ENCODE measurements at places on chromosomes 1 and 21.

DNA sequence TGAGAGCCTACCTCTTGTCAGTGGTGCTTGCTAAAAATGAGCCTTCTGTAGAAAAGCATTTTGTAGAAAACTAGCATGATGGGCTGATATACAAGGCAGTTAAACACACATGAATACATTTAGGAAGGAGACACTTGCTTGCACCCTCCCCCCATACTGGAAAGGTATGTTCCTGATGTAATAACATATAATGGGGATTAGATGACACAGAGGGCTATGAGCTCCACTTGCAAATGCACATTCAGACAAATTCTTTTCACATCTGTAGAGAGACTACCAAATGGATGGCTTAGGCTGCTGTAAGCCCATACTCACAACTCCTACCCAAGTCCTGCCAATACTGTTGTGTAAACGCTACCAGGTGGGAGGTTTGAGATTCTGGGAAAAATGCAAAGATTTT is 634.0 kb downstream of the SMYD3 start:
- no peak for DNase-seq

GRCh38 chr1:205048382-205048781 is 5.4 kb downstream of the CNTN2 start:
- no peak for DNase-seq

DNA sequence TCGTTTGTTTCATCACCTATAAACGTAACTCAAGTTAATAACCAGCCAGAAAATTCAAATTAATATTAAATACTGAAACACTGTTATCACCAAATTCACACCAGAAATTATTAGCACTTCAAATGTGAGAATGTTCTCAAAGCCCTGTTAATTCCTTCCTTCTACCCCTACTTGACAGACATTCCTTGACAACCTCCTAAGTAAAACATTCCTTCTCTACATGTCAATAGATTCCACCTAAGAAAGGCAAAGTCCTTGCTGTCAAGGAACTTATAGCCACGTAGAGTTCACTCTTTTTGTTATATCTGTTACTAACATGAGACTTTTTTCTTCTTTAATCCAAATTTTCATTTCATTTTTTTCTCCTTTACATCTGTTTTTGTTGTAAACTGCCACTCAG is 441.5 kb downstream of the SMYD3 start:
- no peak for DNase-seq

DNA sequence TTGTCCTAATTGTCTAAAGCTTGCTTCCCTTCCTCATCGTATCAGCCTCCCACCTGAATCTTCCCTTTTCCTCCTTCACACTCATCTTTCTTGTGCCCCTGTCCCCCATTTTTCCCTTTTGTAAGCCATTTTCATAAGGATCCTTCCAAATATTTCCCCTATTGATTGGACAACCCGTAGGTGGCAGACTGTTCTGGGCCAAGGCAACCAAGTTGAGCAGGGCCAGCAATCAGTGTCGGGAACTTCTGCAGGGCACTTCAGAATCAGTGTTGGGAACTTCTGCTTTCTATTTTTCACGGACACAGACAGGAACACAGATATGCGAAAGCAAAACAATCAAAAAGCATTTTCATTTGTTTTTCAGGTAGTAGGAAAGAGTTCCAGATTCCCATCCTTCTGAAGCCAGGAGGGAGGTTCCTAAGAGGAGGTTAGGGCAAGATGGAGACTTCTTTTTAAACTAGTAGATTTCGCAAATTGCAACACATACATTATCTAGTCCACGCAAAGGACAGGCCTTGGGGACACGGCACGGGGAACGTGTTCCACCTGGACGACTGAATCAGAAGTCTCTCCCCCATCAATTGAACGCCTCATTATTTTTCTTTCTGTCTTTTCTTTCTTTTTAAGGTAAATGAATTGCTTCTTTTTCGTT is 691 bp upstream of the MPZL1 start:
- no peak for DNase-seq

DNA sequence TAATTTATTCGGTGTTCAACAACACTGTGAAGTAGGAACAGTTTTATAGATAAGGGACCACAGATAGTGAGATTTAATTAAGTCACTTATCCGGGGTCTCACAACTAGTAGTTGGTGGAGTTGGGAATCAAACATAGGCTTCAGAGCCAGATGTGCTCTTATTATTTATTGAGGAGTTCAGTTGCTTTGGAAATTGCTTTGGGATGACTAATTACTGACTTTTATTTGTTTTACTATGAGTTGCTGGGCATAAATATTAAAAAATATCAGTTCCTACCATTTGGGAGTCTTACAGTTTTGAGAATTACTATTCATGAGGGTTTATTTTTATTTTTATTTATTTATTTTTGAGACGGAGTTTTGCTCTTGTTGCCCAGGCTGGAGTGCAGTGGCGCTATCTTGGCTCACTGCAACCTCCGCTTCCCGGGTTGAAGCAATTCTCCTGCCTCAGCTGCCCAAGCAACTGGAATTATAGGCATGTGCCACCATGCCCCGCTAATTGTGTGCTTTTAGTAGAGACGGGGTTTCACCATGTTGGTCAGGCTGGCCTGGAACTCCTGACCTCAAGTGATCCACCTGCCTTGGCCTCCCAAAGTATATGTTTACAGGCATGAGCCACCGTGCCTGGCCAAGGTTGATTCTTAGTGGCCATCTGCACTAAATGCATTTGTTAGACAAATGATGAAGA is 27.7 kb downstream of the THRAP3 start:
- no peak for DNase-seq

GRCh38 chr1:161973924-161974845 is 49.5 kb downstream of the OLFML2B start:
- peak; percentile 19 for DNase-seq

DNA sequence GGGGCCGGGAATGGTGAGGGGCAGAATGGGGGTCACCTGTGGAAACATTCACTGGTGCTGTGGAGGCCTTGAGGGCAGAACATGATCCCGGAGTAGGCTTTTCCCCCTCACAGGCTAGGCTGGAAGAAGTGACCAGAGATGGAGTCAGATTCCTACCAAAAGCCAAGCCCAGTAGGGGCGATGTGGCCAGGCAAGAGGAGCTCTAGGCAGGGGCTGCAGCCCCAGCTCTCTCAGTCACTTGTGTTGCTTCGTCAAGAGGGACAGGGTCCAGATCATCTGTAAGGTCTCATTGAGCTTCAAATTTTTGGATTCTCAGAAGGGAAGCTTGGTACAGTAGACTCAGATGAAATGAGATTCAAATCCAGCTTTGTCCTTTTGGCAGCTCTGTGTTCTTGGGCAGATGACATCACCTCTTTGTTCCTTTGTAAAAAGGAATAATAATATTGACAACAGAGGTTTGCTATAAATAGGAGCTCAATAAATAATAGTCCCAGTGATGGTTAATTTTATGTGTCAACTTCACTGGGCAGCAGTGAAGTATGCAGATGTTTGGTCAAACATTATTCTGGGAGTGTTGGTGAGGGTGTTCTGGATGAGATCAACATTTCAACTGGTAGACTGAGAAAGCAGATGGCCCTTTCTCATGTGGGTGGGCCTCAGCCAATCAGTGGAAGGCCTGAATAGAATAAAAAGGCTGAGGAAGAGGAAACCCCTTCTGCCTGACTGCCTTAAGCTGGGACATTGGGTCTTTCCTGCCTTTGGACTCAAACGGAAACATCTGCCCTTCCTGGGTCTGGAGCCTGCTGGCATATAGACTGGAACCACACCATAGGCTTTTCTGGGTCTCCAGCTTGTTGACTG is 324.7 kb upstream of the USP24 start:
- no peak for DNase-seq

- DNase-seq = no peak
Measured at GRCh38 chr21:9763306-9763705, 758.1 kb upstream of the TPTE start.

DNA sequence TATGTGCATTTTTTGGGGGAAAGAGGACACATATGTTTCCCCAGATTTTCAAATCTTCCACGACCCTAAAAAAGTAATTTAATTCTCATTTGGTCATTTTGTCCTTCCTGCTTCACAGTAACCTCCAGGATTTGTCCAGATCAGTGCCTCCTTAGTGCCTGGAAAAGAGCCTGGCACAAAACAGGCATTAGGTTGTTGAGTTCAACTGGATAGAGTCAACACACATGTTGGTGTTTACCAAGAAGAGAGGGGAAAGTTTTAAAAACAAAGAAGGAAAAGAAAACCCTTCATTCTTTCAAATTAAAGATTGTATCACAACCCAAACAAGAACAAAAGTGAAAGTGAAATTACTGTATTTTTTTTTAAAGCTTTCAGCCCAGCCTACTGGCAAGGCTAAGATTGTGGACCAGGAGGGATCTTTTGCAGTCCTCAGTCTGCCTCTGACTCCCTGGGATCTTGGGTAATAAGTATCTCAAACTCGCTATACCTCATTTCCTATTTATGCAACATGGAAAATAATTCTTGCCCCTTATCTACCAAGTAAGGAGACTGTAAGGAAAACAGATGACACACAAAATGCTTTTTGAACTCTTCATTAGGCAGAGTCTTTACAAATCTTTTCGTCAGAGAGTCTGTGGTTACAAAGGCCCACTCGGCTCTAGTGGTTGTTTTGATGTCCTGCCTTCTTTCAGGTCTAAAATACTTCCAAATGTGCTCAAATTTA is 57.8 kb downstream of the ZNF281 start:
- no peak for DNase-seq

GRCh38 chr1:55712148-55712547 is 497.0 kb upstream of the USP24 start:
- no peak for DNase-seq

- no peak for DNase-seq
Measured at GRCh38 chr1:197725976-197726375, 49.3 kb downstream of the DENND1B start.

GRCh38 chr1:241899210-241899609 is 51.2 kb downstream of the EXO1 start:
- no peak for DNase-seq

DNA sequence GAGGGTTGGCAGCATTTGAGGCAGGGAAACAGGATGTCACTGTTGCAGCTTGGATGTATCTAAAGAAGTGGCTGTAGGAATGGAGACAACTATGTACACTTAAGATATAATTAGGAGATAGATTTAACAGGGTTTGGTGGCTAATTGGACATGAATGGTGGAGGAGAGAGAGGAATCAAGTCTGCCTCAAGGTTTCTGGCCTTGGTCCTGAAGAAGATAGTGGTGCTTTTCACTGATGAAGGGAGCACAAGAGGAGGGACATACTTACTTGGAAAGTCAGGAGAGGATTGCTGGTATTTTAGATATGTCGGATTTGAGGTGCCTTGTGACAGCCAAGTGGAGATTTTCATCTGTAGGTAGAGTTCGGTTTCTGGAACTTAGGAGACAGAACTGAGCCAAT is 123.9 kb downstream of the ST6GALNAC3 start:
- no peak for DNase-seq
